ENCODE measurements at places on chromosomes 2 and 18.

DNA sequence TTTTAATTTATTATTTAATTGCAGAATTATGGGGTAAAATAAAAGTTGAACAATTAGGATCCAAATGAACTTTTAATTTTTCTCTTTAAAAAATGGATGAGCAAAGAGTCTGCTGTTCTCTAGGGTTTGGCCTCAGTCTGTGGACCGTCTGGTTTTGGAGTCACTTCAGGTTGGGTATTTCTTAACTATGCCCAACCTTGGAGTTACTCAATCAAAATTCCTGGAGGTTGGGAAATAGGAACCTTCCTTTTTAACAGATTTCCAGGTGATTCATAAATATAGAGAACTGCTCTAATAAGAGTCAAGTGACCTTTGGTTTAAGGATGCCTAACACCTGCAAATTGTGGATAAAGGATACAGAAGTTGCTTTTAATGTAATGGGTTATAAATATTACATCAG is 241.5 kb upstream of the GCFC2 start:
- DNase-seq = no peak

GRCh38 chr2:128622955-128623620 is 304.4 kb upstream of the HS6ST1 start:
- DNase-seq = no peak

GRCh38 chr2:239190361-239190760 is 210.5 kb downstream of the HDAC4 start:
- no peak for DNase-seq

GRCh38 chr2:240823449-240824336 is 3.7 kb upstream of the KIF1A start:
- no peak for DNase-seq

DNA sequence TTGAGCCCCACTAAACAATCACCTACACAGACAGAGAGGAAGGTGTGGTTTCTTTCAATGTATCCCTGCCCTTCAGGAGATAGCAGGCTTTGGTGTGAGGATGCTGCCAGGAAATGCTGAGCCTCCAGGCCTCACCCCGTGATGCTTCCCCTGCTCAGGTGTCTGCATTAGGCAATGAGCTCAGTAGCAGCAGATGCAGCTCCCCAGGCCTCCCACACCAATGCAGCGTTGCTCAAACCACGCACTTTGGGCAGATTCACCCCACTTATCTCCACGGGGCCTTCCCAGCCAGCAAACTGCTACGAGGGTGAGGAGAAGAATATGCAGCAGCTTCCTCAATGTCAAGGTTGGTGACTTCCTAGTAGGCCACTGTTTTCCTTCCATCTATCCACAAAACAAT is 229.3 kb upstream of the PXDN start:
- peak; percentile 95 for DNase-seq

GRCh38 chr2:160207804-160208654 is 8.0 kb upstream of the ITGB6 start:
- DNase-seq = no peak

DNA sequence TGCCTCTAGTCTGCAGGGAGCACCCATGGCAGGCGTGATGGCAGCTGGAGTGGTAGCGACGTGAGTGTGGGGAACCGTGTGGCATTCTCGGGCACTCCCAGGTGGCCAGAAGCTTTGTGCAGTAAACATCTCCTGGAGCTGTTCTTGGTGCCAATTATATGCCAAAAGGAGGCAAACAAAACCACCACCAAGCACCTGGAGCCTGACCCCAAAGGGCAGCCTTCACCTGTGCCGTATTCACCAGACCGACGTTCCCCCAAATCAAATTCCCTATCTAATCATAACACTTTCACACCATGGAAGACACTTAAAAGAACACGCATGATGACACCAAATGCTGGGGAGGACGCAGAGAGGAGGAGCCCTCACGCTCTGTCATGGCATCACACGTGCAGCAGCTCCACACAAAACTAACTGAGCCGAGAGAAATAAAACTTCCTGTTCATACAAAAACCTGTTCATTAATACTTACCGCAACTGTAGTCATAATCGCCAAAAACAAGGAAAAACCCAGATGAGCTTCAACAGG is 123.6 kb downstream of the EIPR1 start:
- no peak for DNase-seq

DNA sequence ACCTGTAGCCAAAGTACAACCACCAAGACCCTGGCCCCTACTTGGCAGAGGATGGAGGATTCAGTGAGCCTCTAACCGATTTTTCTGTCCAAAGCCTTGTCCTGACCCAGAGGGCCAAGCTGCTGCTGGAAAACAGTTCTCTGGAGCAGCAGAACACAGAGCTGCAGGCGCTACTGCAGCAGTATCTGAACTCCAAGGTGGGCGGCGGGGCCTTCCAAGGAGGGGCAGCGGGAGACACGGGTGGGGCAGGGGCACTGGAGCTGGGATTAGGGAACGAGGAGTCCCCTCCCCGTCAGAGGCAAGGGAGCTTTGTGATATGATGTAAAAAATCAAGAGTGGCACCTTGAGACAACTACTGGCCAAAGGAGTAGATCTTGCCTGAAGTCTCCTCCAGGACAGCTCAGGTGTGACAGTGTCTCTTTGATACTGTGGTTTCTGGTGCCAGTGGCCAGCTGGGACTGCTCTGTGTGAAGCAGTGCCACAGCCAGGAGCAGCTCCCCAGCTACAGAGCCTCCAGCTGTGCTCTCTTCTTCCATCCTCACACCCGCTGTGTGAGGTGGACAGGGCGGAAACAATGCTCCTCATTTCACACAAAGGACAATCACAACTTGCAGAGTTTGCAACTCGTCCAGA is 22.8 kb downstream of the OTOF start:
- DNase-seq = peak; percentile 10

DNA sequence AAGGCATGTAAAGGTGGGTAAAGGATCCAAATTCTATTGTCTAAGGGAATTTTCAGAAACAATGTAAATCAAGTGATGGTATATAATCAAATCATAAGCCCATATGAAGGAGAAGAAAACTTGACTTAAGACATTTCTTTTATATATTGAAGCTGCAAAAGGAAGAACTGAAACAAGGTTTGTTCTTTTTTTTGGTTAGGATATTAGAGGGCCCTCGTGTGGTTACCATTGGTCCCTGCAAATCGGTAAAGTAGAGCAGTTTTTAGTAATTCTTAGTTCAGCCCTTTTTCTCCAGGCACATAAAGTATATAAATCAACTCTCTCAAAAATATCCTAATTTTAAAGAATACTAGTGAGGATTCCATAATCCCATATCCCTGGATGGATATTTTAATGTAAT is 105.6 kb upstream of the STK17B start:
- no peak for DNase-seq

DNA sequence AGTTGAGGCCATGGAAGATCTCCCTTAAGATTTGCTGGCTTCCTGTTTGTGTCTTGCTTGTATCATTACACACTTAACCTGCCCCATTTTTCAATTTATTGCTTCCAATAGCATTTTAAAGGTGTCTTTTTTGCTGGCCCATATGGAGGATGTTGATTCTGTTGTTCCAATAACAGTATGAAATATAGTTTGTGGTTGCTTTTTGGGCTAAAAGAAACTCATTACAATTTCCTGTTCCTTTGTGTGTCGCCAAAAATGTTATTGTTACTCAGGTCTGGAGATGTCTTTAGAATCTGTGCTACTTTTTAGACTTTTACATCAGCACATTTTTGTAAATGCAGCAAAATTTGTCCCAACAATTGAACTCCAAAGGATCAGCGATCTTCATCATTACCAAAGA is 234.0 kb upstream of the ITGA4 start:
- no peak for DNase-seq

- DNase-seq = no peak
These were observed 61.8 kb upstream of the RPL31 start for GRCh38 chr2:100940240-100940639.

DNA sequence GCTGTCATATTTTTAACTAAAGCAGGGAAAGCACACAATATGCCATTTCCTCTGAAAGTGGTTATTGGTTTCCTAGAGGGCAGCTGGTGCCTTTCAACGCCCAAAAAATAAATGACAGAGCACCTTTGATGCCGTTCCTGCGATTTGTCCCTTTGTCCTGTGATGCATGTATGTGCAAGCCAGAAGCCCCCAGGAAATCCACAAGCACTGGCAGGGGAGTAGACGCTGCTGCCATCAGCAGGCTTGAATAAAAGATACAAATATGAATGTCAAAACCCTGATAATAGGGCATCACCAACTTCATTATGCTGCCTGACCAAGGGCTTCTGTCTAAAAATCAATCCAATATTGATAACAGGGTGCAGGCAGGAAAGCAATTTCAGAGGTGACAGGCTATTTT is 246.1 kb downstream of the FBXO15 start:
- no peak for DNase-seq

DNA sequence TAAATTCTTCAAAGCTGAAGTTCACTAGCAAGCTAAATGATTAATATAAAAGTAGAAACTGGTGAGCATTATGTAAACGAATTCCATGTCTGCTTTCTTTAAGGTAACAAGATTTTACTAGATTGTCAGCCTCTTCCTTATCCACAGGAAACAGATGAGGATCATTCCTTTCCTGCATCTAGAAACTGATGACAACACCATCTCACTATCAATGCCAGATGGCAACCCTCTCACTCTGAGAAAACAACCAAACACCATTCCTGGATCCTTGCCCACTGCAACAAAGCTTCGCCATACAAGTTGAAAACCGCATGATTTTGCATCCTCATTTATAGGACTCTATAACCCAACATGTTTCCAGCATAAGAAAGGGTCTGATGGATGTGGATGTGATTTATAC is 122.9 kb downstream of the ZNF521 start:
- peak; percentile 69 for DNase-seq

- DNase-seq = no peak
These were observed 141.9 kb downstream of the LCLAT1 start for GRCh38 chr2:30588994-30589393.

DNA sequence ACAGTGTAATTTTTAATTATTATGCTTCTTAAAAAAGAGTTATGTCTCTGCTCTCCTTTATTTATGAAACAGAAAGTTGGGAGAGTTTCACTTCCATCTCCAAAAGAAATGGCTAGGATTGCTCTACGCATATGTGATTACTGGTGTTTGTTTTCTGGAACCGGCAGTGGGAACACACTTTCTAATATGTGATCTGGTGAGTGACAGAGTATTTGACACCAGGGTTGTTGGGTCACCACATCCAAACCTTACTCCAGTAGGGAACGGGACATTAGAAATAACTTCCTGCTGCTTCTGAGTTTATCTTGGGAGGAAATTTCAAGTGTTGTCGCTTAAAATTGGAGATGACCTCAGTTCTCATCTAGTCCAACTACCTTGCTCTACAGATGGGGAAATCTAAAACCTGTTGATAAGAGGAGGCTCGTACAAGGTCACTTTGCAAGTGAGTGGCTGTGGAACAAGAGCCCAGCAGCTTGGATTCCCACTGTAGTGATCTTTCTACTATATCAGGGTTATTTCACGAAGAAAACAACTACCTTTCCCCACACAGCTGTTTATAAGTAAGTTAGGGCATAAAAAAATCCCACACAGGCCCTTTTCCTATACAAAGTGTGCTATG is 108.5 kb downstream of the TTC32 start:
- DNase-seq = no peak

DNA sequence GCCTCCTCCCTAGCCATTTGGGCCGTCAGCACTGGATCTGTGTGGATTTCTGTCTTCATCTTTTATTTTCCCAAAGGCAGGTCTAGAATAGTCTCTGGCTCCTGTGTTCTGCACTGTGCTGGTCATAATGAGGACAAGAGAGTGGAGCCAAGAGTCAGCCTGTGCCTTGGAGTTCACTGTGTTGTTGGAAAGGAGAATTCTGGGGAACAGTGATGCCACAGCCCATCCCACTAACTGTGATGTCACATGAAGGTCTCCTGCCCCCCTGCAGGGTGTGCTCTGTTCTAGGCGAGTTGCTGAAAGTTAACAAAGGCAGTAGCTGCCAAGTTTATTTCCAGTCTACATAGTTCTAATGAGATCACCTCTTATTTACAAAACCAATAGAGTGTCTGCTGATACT is 248.5 kb downstream of the TPGS2 start:
- DNase-seq = no peak

DNA sequence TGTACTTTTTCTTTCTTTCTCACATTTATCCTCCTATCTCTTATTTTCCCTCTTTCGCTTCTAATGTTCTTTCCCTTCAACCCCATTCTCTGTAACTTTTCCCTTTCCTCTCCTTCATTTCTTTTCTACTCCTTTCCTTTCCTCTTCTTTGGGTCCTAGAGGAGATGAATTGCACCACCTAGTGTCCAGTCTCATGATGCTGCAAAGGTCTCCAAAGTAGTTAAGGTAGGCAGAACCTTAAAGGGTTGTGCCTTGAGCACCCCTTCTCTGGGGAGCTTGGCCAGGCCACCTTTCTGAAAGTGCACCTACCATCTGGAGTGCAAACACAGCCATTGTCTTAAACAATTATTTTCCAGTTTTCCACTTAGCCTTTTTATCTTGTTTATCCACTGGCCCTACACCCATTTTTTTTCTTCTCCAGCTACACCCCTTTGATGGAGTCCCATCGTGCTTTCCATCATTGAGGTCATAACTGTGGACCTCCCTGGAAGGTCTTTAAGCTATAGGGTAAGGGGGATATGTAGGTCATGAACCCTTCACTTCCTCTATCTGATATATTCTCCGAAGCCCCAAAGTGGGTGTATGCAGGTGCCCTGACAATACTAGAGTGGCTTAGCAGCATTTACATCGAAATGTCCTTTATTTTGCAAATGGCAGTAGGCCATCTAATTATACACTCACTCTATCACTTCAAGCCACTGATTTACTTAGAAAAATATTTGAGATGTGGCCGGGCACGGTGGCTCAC is 155.9 kb downstream of the ESCO1 start:
- DNase-seq = peak; percentile 59

GRCh38 chr2:168583064-168583709 is 127.1 kb downstream of the CERS6 start:
- DNase-seq = no peak

- DNase-seq = peak; percentile 25
These were observed 41.4 kb upstream of the ITGB6 start for GRCh38 chr2:160241251-160242137.

DNA sequence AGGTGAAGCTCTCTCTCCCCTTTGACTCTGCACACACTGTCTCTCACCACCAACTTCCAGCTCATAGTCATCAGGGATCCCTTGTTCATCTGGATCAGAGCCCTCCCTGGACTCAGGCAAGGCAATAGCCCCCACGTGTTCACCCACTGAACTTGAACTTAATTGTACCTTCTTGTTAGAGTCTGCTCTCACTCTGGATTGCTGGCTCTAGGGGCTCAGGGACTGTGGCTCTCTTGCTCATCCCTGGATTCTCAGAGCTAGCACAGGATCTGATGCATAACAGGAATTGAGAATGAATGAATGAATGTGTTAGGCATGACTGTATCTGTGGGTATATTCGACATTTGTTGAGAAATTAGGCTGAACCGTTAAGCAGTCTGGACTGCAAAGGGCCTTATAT is 16.7 kb upstream of the ASAP2 start:
- no peak for DNase-seq

Measured in NCI-H345 (cell line).